Muscle of leg (tissue), 16 donors: ENCODE measurements at places on chromosomes 3 and 15. TPM values are rescaled to one million over a fixed set of nuclear protein-coding genes. Genes with fewer than 3 reads are reported as not detected.

DNA sequence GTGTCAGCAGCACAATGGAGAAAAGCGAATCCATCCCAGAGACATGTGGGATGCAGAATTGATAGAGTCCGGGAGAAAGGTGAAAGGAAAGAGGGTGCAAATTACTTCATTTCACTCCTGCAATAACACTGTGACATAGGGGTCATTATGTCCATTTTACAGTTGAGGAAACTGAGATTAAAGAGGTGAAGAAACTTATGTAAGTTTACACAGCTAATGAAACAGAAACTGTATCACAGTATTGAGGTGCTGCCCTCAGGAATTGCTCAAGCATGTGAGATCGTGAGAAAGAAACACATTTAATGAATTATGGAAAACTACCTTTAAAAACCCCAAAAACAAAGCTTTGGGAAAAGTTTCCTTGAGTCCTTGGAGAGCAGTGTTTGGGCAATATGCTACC is 103.6 kb upstream of the PFN2 start:
- no peak for DNase-seq

SLC26A6 gene
- 10.2 TPM for polyA plus RNA-seq

IMPG2 gene
- 0.68 TPM for polyA plus RNA-seq

GRCh38 chr3:138351916-138352550 is 3.7 kb downstream of the MRAS start:
- DNase-seq = no peak
